Occipital lobe (tissue), 3 donors: ENCODE measurements at places on chromosomes 3 and 15.

DNA sequence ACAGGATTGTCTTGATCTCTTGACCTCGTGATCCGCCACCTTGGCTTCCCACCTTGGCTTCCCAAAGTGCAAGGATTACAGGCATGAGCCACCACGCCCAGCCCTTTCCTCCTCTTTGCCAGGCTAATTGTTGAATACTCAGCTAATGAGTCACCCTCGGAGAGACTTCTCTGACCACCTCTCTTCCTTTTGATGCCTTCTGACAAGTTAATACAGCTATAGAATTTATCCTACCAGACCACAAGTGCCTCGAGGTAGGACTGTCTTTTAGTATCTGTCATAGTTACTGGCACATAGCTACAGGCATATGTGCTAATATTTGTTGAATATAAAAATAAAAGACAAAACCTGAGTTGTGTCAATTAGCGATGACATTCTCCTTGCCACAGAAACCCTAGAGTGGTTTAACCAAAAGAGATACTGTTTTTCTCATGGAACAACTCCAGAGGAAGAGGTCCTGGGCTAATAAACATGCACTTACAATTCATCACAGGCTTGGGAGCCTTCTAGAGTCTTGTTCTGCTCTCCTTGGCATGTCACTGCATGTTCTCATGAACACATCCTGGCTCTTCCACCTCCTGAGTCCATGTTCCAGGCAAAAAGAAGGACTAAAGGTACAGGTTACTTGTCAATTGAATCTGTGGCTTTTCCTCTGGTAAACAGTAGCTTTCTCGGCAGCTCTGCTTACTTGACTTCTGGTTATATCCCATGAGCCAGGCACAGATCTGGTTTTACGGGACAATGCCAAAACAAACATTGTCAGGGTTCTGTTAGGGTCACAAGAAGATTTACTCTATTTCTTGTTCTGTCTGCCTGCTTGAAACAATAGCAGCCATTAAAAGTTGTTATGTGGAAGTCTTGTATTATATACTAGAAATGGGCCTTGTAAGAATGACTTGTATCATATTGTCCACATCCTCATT is 332.3 kb downstream of the THSD4 start:
- no peak for DNase-seq

- DNase-seq: no peak
Measured at GRCh38 chr3:59290358-59290757, 240.5 kb upstream of the CFAP20DC start.

DNA sequence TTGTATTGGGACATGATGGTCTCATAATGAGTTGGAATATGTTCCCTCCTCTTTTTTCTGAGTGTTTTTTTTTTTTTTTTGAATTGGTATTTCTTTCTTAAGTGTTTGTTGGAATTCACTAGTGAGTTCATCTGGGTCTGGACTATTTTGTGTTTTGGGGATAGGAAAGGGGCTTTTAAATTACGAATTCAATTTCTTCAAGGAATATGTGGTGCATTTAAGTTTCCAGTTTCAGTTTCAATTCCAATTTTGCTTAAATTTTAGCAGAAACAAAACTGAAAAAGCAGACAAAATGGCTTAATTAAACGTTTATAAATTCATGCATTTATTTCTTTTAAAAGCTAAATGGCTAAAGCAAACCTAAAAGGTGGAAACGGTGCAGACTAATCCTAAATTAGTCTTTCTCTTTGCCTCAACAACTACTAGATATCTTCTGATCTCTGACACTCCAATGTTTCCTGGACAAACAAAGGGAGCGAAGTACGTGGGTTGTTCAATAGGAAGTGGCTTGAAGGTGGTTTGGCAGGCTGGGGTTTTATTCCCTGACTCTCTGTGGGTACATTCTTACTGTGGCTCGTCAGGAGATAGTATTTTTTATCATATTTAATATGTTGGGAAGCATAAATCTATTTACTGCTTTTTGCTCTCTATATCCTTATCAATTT is 50.0 kb upstream of the CORO2B start:
- no peak for DNase-seq

DNA sequence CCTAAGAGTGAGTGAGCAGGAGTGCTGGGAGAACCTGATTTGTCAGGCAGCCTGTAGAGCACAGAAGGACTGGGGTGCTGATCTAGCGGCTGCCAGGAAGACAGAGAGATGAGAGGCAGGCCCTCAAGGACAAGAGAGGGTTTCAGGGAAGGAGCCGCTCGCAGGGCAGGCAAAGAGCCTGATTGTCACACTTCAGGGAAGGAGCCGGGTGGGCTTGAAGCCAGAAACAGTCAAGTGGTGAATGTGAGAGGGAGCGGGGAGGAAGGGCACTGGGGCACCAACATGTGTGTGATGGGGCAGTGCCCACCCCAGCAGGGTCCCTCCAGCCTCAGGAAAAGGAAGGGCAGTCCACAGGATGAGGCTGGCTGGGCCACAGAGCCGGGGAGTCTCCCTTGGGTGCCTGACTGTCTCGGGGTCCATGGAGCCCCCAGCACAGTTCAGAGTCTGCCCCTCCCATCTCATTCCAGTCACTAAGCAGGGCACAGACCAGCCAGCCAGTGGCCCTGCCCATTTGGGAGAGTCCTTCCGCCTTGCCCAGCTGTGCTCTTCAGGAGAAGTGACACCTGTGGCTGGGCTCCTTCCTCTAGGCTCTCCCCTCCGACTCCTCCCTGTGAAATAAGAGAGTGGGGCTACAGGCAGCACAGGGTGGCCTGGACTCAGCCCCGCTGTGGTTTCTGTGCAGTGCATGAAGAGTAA is 148.6 kb downstream of the RAB11A start:
- DNase-seq: no peak

DNA sequence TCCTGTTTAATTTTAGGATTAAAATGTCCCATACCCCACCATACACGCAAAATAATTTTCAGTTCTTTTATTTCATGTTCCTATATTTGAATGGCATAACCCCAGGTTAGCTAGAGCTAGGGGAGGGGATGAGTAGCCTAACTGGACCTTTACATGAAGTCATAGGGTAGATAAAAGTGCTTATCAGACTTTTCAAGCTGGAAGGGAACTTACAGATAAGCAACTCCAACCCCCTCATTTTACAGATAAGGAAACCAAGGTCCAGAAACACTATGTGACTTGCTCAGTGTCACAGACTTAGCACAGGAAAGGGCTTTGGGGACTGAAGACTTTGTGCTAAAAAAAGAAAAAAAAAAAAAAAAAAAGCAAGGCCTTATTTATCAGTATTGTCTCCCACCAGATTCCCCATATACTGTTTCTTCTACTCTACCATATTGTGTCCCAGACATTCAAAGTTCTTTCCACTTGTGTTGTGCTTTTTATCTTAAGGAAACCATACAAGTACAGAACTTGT is 10.6 kb upstream of the TNIK start:
- no peak for DNase-seq
